ENCODE measurements at places on chromosomes 11 and 22. TPM values are rescaled to one million over a fixed set of nuclear protein-coding genes. Genes with fewer than 3 reads are reported as not detected.

Gene PLAAT5
- total RNA-seq = 3.1 TPM

Gene C1QTNF4
- total RNA-seq = 16.7 TPM

Gene MS4A2
- total RNA-seq = 0.16 TPM

Gene CHRDL2
- not detected for total RNA-seq

Gene PLCB3
- total RNA-seq = 9.2 TPM

Gene DENND6B
- total RNA-seq = 16.5 TPM

Gene IFITM10
- total RNA-seq = 0.31 TPM

All from occipital lobe (tissue), 3 donors.